ENCODE measurements at places on chromosomes 3 and 15.
A peak's percentile ranks its signal among the peaks of the same experiment; 100 is the strongest.

GRCh38 chr3:127758013-127758412 is 64.3 kb downstream of the MGLL start:
- DNase-seq = no peak

DNA sequence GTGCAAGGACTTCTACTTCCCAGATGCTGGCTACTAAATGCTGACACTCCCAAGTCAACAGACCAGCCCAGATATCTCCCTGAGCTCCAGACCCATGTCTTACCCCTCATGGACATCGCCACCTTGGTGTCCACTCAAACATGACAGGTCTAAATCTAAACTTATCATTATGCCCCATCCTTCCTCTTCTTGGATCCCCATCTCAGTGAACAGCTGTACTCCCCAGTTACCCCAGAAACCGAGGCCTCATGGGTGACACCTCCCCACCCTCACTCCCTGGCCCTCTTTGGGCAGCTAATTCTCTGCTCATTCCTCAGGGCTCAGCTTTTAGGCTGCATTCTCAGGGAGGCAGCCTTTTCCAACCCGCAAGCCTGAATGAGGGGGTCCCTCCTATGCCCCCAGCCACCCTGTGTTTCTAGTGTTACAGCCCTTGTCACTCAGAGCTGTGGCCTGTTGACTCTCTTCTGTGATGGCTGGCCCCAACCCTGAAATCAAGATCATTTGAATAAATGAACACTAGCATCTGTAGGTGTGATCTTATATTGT is 5.4 kb downstream of the EHD4 start:
- peak; percentile 42 for DNase-seq

- DNase-seq = no peak
Measured at GRCh38 chr15:63573533-63573932, 23.7 kb upstream of the FBXL22 start.

DNA sequence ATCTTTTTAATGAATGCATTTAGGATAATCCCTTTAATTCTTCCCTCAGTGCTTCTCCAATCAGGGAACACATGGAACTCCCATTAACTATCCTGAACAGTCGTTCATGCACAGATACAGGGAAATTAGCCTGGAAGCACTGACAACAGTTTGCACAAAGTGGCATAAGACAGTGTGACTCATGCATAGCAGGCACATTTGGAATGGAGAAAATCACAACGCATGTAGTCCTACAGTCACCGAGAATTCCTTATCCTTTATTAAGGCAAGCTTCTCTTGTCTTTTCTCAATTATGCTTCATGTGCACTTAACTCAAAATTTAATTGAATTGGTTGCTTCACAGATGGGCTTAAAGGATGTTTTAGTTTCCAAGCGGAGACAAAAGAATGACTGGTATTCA is 155.0 kb upstream of the CRBN start:
- no peak for DNase-seq

DNA sequence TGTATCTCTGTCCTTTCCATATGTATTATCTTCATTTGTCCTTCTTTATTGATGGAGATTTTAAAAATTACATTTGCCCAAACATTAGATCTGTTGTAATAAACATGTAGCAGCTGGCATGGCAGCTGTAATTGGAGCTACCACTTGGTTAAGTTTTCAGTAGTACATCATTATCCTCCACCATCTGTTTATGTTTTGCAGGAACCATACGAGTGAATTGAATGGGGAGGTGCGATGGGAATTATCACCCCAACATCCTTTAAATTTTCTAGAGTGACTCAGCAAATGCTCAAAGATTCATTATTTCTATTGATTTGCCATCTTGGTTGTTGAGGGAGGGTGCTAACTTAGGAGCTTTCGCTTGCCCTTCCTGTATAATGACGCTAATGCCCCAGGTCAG is 32.6 kb upstream of the NOX5 start:
- no peak for DNase-seq

- no peak for DNase-seq
Measured at GRCh38 chr3:143054011-143054410, 52.6 kb downstream of the U2SURP start.

- DNase-seq = no peak
Measured at GRCh38 chr15:95646484-95647273, 683.8 kb upstream of the NR2F2 start.

- DNase-seq = no peak
Measured at GRCh38 chr15:62684123-62684808, 358.3 kb upstream of the TPM1 start.

DNA sequence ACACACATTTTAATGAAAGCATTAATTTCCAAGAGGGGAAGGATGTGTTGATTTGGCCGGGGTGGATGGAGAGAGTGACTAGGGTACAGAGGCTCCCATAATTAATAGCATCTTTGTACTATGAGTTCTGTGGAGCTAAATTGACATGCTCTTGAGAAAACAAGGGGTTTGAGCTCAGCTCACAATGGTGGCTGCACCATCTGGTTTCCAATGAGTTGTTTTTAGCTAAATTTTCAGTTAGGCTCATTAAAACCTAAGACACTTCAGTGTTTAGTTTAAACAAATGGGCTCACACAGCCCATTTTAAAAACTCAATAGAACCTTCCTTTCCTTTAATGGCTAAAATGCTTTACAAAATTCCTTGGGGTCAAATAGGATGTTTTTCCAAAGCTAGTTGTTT is 199.7 kb downstream of the TNIK start:
- DNase-seq = no peak

- no peak for DNase-seq
Measured at GRCh38 chr15:40439461-40439959, 1.2 kb upstream of the BAHD1 start.

DNA sequence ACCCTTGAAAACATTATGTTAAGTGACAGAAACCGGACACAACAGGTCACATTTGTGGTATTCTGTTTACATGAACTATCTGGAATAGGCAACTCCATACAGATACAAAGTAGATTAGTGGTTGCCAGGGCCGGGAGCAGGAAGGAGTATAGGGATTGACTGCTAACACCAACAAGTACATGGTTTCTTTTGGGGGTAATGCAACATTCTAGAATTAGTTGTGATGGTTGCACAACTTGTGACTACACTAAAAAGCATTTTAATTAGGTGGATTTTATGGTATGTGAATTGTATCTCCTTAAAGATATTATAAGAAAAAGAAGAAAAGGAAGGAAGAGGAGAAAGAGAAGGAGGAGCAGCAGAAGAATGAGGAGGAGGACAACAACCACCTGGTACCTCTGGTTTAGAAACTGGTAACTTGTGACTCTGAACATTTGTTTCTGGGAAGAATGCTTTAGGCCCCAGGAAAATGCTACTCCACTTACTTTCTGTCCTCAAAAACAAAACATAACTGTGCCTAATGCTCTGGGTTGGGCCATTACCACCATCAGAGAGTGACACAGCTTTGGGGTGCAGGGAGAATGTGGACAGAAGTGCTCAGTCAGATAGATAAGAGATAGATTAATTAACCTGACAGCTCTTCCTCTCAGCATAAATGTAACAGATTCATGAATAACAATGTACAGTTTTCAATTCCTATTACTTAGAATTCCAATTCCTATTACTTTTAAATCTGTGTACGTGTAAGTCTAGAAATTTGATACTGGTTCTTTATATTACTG is 20.3 kb downstream of the SETMAR start:
- DNase-seq = no peak

- no peak for DNase-seq
Measured at GRCh38 chr3:37921025-37921424, 59.3 kb downstream of the CTDSPL start.

DNA sequence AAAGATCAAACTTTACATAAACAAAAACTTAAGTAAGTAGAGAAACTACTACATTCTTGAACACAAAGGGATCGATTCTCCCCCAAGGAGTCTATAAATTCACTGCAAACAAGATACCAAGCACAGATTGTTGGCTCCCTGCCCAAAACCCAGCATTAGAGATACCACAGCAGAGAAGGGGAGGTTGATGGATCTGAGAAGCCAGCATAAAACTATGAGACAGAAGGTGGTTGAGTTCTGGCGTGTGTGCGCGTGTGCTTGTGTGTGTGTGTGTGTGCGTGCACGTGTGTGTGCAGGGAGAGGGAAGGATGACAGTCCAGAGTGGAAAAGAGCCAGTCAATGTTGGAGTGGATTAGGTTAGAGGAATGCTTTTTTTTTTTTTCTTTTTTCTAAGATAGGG is 143.2 kb upstream of the PRR20G start:
- DNase-seq = no peak

GRCh38 chr3:58946875-58947274 is 103.0 kb downstream of the CFAP20DC start:
- DNase-seq = no peak

DNA sequence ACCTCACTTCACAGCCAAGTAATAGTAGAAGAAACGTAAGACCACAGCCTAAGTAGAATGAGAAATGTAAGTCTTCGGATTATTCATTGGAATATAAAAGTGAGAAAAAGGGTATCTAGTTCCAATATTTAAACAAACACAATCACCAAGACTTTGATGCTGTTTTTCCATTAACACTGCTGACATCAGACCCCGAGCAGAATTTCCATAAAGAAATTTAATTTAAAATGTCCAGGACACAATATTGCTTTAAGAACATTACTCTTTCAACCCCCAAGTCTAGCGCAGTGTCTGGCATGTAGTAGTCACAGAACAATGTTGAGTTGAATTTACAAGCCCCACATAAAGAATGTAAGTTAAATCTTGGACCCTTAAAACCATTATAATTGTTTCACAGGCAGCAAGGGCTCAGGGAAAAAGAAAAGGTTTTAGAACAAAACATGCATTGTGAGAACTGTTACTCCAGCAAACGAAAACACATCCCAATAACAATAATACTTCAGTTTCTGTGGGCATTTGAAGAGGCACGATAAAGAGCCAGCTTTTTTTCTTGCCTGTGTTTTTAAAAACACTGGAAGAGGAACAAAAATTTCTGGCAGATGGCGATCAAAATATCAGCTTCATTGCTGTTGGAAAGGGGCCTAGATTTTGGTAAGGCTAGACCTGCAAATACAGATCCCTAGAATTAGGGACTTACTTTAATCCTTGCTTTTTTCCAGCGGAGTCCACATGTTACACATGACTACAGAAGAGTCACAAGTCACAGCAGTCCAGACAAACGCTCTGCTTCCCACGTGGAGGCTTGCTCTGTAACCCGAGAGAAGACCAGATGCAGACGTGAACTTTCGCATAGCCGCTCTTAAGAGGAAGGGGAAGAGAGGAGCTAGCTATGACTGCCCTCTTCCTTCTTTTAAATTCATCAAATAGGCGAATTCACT is 77.9 kb upstream of the IGSF10 start:
- DNase-seq = peak; percentile 65

- DNase-seq = no peak
Measured at GRCh38 chr3:159904455-159904854, 84.2 kb upstream of the IL12A start.

DNA sequence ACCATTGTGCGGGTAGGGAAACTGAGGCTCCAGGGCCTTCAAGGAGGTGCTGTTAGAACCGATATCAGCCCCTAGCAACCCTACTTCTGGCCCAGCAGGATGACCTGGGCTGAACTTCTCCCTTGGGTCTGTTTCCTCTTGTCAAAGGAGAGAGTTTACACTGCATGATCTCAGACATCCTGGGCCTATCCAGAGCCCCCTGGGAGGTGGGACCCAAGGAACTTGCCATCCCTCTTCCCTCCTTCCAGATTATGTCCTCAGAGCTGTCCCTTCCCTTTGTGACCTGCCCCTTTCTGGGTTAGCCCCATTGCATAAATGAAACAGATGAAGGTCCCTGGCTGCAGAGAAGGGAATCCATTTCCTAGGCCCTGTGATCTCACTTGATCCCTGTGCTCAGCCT is 12.3 kb upstream of the DNAH1 start:
- no peak for DNase-seq

DNA sequence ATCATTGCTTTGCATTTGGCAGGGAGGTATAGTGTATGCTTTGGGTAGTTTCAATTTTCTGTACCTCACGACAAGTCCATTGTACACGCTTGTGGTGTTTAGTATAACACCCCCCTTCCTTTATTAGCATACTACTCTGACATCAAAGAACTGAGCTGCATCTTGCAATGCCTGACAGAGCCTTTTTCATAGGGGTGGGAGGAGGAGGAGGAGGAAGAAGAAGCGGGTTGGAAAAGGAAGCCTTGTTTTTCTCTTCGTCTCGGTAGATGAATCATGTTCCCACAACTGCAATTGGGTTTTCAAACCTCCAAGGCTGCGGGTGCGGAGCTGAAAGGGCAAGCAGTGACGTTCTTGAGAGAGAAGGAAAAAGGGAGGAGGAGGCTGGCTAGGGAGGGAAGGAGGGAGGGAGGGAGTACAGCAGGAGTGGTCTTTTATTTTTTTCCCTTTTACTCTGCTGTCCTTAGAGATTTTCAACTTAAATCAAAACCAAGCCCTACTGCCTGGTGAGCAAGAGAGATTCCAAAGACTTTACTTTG is 175.7 kb downstream of the KLHL25 start:
- DNase-seq = peak; percentile 87

GRCh38 chr15:67146875-67147381 is 81.5 kb downstream of the SMAD3 start:
- DNase-seq = peak; percentile 52

- DNase-seq = no peak
Measured at GRCh38 chr3:65953881-65954733, 84.6 kb downstream of the MAGI1 start.
